Islet precursor cell (in vitro differentiated cells): ENCODE measurements at places on chromosomes 13 and 19.

DNA sequence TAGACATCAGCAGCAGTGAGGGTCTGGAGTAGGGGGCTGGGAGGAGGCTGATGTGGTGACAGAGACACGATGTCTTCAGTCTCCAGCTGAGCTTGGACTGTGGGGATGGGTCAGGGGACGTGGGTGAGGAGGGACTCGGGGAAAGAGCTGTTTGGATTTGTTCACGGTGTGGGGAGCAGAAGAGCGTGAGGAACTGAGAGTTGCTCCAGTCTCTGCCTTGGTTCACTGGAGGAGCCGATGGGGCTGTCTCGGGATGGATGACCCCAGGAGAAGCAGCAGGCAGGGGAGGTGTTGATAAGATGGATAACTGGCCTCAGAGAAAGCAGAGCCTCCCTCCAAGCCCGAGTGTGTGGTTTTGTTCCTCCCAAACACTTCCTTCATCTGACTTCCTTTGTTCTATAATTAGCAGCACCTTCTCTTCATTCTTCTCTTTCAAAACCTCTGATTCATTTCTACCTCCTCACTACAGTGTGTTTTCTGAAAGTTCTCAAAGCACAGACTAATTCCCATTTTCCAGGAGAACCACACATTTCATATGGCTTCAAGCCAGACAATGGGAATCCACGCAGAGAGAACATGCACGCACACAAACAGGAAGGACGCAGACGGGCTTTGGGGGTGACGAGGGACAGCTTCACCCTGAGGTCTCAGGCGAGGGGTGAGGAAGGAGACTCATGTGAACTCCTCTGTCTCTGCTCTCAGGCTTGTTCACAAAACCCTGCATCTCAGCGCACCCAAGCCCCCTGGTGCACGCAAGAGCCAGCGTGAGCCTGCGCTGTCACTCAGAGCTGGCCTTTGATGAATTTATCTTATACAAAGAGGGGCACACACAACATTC is 18.6 kb downstream of the LAIR2 start:
- no peak for DNase-seq

GRCh38 chr19:1744822-1745563 is 8.3 kb upstream of the ONECUT3 start:
- DNase-seq, result no peak

GRCh38 chr19:32813862-32814425 is 55.6 kb downstream of the SLC7A9 start:
- no peak for DNase-seq

- no peak for DNase-seq
Measured at GRCh38 chr13:55869648-55870047, 1271.1 kb upstream of the PRR20A start.

- DNase-seq, result no peak
Measured at GRCh38 chr13:51759240-51759639, 44.7 kb downstream of the DHRS12 start.

DNA sequence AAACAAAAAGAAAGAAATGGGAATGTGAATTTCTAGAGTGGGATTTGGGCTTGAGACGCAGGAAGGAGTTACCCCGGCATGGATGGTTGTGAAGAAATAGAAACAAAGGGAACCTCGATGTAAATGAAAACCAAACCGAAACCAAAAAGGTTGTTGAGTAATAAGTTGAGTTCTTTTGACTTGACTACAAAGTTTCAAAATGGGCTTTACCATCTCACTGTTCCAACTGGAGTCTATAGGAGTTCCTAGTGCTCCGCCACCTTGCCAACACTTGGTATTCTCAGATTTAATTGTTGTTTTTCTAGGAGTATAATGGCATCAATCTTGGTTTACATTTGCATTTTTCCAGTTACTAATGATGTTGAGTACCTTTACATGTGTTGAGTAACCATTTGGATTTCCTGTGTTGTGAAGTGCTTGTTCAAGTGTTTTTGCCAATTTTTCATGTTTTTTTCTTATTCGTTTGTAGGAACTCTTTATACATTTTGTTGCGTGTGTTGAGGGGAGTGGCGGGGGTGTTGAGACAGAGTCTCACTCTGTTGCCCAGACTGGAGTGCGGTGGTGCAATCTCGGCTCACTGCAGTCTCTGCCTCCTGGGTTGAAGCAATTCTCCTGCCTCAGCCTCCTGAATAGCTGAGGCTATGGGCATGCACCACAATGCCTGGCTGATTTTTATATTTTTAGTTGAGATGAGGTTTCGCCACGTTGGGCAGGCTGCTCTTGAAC is 9.2 kb downstream of the UBE2S start:
- DNase-seq, result no peak

- DNase-seq, result no peak
Measured at GRCh38 chr13:102609696-102610095, 12.9 kb downstream of the TPP2 start.

- no peak for DNase-seq
Measured at GRCh38 chr13:19592657-19593180, 31.4 kb upstream of the TPTE2 start.

GRCh38 chr13:22562116-22562515 is 618.7 kb upstream of the SGCG start:
- DNase-seq, result no peak

- DNase-seq, result no peak
Measured at GRCh38 chr13:98992355-98992754, 14.5 kb upstream of the DOCK9 start.

DNA sequence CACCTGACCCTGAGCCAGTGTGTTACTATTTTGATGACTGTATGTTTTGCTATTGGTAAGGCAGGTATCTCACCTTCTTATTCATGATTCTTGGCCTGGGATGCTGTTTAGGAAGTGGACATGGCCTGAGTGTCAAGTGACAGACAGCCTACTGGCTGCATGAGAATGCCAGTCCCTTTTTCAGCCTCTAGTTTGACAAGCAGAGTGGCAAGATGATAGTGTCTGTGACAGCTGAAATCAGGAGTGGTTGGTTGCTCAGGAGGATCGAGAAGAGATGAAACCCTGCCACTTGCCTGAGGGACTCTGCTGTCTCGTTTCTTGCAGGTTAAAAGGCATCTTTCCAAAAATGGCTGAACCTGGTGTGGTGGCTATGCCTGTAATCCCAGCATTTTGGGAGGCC is 7.1 kb upstream of the ELOF1 start:
- no peak for DNase-seq

- DNase-seq, result no peak
Measured at GRCh38 chr19:14115756-14116155, 1.8 kb downstream of the PRKACA start.

DNA sequence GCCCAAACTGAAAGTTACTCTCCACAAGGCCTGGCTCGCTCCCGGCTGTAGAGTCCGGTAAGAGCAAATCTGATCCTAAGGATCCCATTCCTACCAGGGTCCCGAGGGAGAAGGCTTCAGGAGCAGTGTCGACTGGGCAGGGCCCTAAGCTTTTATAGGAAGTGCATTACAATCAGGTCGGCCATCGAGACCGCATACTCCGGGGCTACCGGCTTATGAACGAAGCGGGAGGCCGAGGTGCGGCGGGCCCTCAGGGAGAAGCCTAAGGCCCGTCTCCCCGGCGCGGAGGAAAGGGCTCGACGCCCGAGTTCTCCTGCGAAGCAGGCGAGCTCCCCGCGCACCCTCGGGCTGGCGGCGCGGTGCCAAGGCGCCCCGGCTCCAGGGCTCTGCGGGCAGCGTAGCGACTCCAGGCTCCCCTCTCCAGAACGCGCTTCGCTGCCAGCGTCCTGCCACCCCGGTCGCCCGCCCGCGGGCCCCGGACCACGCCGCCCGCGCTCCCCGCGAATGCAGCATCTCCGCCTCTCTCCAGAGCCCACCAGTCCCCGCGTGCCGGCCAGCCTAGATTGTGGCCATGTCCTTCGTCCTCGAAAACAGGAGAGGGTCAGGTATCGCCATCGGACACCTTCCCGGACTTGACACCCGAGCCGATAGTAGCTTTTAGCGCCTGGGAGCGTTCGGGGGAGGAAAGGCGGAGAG is 1.4 kb downstream of the EFNB2 start:
- DNase-seq, result peak; percentile 66

DNA sequence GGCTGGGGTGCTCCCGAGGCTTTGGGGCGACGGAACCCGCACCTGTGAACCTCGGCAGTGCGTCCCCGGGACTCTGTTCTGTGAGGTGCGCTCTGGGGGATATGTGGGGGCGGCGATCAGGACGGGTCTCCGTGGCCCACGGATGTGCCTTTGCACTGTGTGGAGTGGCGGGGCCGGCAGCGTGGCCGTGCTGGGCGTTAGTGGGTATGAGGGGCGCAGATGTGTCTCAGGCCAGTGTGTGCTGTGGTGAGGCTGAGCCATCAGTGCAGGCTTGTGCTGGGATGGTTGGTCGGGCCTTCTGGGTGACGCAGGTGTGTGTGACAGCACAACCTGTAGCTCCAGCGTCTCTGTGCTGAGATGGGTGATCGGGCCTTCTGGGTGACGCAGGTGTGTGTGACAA is 16.9 kb downstream of the ZNF331 start:
- no peak for DNase-seq

DNA sequence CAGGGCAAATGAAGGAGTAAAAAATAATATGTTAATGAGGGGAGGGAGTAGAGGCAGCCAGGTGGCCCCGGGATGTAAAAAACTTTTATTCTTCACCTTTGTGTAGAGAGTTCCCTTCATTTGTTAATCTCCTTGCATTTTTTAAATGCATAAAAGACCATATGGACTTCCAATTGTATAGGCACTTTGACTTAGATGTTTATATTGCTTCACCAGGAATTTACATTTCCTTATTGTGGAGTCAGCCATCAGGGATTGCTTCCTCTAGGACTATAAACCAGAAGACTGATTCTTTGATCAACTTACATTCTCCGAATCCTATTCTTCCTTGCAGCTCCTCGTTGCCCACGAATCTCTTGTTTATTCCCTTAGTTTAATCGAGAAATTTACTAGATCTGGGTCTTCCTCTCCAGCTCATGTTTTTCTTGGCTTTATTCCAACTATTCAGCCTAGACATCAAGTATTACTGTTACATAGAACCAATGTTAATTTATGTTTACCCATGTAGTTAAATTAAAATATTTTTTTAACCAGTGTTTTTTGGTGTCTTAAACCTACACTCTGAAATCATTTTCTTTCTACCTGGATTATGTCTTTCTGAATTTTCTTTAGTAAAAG is 1187.0 kb upstream of the SLC10A2 start:
- DNase-seq, result no peak

DNA sequence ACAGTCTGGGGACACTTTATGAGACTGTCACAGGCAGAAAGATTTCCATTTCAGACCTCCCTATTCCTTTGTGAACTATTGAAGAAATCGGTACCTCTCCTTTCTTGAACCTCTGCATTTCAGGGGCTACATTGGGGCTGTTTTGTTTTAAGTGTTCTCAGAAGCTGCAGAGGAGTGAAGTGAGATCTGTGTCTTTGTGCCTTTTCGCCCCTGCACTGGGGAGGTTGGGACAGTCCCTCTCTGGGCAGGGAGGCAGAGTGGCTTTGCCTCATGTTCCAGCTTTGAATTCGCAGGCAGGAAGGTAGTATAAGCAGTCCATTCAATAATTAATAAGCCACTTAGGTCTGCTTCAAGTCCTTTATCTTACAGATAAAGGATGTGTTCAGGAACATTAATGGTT is 9.5 kb upstream of the AMER2 start:
- DNase-seq, result no peak

- DNase-seq, result no peak
Measured at GRCh38 chr13:94920578-94920977, 208.2 kb upstream of the SOX21 start.

DNA sequence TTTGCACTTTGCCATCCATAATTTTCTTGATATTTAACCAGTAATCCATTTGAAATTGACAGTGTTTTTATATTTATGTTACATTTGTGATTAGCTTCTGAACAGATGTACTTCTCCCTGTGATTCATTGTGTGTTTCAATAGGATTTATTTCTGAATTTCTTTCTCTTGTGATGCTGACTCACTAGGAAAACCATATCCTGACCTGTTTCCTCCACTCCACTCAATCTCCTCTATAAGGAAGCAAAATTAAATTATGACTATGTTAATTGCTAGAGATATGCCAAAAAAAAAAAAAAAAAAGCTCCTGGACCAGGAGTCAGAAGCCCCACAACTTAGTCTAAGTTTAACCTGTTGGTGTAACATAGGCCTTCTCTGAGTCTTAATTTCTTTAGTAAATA is 614.6 kb upstream of the SPRY2 start:
- DNase-seq, result no peak

- no peak for DNase-seq
Measured at GRCh38 chr13:28527629-28528028, 32.7 kb upstream of the FLT1 start.

DNA sequence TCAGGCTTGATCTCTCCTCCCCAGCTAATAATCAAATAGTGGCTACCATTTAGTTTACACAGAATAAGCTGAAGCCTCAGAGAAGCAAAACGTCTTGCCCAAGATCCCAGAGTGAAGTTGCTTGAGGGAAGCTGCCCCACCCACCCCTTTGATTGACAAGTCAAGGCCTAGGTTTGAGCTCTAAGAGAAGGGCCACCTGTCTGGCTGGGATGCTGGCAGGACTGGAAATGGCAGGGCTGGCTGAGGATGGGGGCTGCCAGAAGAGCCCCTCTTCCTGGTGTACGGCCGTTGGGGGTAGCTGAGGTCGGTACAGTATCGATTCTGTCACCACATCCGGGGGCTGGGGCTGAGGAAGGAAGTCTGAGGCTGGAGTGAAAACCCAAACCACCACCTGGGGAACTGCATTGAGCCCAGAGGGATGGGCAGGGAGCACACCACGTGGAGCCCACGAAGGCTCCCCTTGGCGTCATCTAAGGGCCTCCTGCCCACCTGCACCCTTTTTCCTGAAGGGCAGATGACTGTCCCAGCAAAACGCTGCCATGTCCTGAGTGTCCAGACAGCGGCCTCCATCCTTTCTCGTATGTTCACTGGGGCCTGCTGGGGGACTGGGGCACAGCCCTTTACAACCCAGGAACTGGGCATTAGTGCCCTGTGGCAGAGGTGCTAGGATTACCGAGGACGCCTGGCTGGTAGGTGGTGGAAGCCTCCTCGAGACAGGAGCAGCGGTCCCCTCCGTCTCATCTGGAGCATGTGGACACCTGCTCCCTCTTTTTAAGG is 1.4 kb upstream of the PRKD2 start:
- no peak for DNase-seq

GRCh38 chr19:40519352-40520322 is 52.8 kb downstream of the SPTBN4 start:
- DNase-seq, result peak; percentile 71

DNA sequence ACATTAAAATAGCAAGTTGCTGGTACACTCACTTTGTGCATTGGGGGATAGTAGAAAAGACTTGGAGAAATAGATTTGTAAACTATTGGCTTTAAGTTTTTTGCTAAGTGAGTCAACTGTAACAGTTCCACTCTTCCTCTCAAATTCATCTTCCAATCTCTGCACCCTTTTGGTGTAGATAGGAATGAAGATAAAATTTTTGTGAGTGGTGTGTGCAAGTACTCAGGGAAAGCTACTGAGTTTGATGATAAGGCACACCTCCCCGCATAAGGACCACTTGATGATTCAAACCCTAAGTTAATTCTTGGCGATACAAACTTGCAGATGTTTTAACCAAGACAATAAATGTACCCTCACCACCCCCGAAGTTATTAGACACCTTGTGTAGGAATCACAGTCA is 168.3 kb upstream of the SLITRK1 start:
- DNase-seq, result no peak

GRCh38 chr19:3710265-3710812 is 2.2 kb downstream of the TJP3 start:
- no peak for DNase-seq

- peak; percentile 87 for DNase-seq
Measured at GRCh38 chr19:4327252-4327876, 11.3 kb downstream of the STAP2 start.

- peak; percentile 84 for DNase-seq
Measured at GRCh38 chr19:7421941-7422744, 66.7 kb downstream of the PEX11G start.

- peak; percentile 79 for DNase-seq
Measured at GRCh38 chr13:51148952-51149573, 38.0 kb upstream of the C13orf42 start.

GRCh38 chr19:1846517-1847204 is 1.6 kb downstream of the REXO1 start:
- DNase-seq, result no peak
